ACHN (cell line): ENCODE measurements at places on chromosomes 2 and 18.

DNA sequence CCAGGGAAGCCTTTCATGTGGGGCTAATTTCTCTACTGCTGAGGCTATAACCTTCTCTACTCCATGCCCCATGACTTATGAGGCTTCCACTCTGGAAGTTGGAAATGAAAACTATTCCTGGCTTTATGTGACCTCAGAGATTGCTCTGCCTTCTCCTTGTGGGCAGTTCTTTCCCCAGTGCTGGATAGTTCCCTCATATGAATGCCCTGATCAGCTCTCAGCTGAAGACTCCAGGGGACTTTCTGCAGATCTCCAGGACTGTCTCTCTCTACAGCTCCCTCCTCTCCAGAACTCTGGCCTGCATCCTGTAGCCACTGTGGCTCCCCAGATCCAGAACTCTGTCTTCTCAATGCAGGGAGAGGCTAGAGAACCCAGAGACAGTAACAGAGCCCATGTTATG is 235.1 kb downstream of the SEPTIN10 start:
- no peak for DNase-seq

DNA sequence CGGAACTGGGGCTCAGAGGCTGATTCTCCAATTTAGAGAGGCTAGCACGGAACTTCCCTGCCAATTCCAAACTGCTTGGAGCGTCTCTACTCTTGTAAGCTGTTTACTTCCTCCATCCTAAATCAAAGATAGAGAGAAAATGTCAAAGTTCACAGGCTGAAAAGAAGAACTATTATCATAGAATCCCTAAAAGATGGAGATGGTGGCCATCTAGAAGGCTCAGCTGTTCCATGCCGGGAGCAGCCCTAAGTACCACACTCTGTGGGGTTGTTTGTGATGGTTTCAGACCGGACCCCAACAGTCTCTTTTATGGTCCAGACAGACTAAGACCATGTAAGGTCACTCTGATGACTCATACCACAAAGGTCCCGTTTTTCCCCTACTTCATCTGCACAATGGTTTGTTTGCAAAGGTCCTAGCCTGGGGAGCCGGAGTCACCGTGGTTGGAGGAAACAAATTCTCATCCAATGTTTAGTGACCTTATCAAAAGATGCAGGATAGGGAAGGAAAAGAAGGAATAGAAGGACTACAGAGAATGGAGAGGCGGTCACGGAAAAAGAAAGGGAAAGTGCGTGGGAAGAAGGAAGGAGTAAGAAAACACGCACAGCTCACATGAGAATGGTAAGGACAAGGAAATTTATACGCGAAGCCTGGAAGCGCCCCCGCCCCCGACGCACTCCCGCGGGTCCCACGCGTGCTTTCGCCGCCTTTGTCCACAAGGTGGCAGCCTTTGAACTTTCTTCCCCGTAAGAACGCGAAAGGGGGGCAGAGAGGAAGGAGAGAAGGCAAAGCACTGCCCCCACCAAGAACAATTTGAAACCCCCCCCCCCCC is 453 bp upstream of the ANTXR1 start:
- peak; percentile 66 for DNase-seq

DNA sequence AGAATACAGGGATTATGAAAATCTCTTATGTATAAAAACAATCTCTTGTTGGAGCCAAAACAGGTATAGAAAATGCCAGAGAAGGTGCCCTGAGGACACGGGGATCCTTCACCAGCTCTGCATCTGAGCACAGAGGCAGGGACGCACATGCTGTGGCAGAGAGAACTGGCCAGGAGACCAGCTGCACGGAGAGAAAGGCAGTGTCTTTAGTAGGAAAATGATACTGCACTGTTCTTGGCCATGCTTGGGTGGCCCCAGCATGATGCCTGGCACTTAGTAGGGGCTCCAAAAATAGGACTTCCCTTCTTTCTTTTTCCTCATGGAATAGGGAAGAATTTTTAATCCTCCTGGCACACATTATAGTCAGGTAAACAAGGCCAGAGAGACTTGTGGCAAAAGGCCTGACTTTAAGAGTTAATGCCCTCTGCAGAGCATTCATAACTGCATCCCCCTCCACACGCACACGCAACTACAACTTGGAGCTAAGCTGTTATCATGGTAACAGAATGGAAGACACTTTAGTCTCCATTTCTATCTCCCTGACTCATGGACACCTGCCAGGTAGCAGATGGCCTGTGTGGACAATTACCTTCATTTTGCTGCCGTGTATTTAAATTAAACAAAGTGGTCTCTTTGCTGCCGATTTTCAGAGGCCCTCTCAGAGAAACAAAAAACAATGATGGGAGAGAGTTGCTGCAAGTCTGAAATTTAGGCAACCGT is 59.7 kb upstream of the DNMT3A start:
- no peak for DNase-seq

GRCh38 chr18:45910405-45911023 is 56.6 kb downstream of the EPG5 start:
- DNase-seq, result peak; percentile 44

DNA sequence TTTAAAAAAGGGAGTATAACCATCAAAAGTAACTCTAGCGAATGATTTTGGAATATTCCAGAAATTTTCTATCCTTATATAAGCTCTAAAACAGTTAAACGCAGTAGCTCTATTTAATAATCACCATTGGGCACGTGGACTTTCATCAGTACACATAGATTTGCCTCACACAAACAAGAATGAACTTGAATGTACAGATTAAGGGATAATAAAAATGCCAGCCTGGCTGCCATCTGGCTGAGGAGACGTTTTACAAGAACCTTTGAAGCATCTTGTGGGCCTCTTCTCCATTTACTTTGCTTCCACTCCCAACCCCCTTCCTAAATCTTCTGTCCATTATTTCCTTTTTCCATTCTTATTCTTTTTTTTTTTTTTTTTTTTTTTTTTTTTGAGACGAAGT is 47.2 kb downstream of the AGAP1 start:
- DNase-seq, result no peak
